ENCODE measurements at places on chromosomes 2 and 18.

GRCh38 chr2:170925923-170926322, 3.1 kb upstream of the GORASP2 start:
- DNase-seq: no peak

DNA sequence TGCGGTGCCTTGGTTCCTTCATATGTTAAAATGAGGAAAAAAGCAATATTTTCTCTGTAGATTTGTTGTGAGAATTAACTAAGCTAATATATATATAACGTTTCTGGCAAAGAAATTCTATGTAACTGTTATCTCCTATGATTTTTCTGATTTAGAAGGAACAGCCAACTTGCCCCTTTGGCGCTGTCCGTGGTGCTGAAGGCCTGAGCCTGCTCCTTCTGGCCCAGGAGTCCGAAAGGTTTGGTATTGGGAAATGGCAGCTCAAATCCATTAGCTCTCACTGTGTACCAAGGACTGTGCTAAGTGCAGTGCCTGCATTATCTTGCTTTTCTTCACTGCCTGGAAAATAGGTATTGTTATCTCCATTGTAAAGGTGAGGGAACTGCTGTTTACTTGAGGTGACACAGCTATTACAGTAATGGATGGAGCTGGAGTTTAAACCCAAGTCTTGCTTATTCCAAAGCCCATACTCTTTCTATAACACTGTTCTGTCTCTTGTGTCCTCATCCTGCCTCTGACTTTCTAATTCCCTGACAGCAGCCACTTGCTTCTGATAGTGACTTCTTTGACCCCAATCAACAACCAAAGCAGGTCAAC, 52.2 kb downstream of the C1QL2 start:
- DNase-seq: peak; percentile 23

DNA sequence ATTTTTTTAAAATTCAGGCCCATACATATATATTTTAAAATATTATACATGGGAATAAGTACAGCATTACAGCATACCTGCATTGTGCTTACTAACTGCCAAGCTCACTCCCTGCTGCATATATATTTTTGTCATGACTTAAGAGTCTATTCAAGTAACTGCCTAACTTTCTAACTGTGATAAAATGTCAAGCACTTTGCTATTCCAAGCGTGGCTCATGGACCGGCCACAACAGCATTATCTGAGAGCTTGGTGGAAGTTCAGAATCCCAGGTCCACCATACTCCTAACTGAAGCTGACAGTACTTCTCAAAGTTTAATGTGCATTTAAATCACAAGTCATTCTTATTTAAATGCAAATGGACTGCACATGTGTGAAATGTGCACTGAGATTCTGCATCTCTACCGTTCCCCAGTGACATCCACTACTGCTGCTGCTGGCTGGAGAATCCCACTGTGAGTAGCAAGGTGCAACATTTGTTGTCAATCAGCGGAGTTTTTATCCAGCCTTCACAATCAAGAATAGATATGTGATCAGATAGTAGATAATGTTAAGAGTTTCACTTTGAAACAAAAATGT, 79.1 kb downstream of the DYM start:
- no peak for DNase-seq

DNA sequence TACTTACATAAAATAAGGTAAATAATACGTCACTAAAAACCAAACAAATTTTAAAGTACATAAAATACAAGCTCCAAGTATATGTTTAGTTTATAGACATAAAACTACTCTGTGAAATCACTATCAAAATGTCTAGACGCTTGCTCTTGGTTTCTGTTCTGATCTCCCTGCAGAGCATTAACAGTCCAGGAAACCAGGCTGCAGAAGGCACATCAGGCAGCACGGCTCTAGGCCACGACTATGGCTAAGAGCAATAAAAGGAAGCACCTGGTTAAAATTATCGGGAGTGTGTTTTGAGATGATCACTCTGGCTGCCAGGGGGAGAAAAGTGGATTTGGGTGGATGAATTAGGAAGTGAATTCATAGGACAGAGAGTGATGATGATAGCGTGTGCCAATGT, 196.0 kb upstream of the SPHKAP start:
- no peak for DNase-seq

DNA sequence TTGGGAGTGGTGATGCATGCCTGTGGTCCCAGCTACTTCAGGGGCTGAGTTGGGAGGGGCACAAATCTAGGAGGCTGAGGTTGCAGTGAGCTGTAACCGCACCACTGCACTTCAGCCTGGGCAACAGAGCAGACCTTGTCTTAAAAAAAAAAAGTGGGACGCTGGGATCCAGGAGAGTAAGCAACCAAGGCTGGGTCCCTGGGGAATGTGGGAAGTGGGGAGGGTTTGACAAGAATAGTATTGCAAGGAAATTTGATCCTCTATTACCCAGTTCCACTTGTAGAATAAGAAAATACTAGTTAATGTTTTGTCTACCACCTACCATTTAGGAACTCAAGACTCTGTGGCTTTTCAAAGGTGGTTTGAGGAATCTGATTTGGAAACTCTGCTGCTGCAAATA, 21.1 kb upstream of the DYTN start:
- DNase-seq: no peak
